ENCODE measurements at places on chromosomes 1 and 21.

GRCh38 chr1:173669491-173669941, at the start of gene ANKRD45:
ANKRD45 (minus strand) TSS chr1:173669851; CDS start chr1:173659418, 10,433 bp downstream.
- peak; percentile 7 for DNase-seq

GRCh38 chr1:165169028-165169427, 187.5 kb downstream of the LMX1A start:
- DNase-seq: no peak

GRCh38 chr1:183824291-183824690, 19.4 kb downstream of the RGL1 start:
- DNase-seq: no peak

DNA sequence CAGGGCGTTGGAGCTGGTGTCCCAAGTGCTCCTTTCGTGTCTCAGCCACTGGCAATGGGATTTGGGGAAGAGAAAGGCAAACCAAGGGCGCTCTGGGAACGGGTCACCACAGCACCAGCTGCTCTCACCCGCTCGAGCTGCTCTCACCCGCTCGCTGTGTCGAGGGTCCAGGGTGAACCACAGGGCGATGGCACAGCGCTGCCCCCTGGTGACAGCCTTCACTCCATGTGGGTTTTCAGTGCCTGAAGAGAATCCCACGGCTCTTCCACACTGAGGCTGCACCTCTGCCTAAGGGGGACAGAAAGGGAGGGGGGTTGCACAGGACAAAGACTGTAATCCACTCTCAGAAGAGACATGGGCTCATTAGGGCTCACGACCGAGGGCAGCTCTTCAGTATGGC, 7.1 kb upstream of the CLDN19 start:
- DNase-seq: peak; percentile 49

- no peak for DNase-seq
Measured at GRCh38 chr1:181643631-181644030, 160.3 kb downstream of the CACNA1E start.

GRCh38 chr1:16927256-16927655, 5.5 kb downstream of the CROCC start:
- no peak for DNase-seq

DNA sequence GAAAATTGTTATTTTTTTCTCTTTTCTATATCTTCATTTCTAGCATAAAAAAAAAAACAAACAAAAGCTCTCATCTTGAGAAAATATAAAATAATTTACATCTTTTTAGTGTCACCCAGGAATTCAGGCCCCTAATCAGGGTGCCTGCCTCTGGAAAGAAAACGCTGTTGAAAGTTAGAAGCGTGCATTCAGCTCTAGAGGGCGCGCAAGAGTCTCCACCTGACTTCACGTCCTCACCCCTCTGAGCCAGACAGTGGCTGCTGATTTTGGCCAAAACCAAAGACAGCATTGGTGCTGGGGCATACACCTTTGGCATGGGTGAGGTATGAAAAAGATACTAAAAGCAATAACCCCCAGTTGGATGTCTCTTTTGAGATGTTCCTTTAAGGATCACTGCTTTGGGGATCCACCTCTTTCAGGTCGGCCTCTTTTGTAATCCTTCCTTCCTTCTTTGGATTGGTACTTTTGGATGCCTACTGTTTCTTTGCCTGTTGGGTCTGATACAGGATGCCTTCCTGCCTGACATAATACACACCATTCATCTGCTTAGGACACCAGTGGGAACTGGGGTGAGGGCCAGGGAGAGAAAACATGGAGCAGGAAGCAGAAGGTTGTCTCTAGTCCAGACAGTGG, 77.6 kb upstream of the CHRM3 start:
- DNase-seq: peak; percentile 35

- peak; percentile 15 for DNase-seq
Measured at GRCh38 chr21:32940079-32941014, 85.4 kb upstream of the OLIG2 start.

DNA sequence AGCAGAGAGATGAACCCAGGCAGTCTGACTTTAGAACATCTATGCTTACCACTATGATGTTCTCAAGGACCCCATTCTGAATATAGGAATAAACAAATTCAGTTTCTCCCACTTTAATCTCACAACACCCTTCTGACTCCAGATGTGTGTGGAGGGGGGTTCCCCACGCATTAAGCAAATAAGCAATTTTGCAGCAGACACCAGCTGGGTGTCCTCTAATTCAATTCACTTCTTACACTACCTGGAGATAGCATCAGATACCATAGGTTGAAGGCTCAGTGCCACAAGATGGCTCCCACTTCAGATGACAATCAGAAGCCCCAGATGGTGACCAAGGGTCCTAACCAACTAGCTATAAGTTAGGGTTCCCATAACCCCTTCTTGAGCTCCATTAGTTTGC, 30.3 kb upstream of the CEP350 start:
- no peak for DNase-seq

- no peak for DNase-seq
Measured at GRCh38 chr1:43276673-43277072, 6.9 kb downstream of the TMEM125 start.

DNA sequence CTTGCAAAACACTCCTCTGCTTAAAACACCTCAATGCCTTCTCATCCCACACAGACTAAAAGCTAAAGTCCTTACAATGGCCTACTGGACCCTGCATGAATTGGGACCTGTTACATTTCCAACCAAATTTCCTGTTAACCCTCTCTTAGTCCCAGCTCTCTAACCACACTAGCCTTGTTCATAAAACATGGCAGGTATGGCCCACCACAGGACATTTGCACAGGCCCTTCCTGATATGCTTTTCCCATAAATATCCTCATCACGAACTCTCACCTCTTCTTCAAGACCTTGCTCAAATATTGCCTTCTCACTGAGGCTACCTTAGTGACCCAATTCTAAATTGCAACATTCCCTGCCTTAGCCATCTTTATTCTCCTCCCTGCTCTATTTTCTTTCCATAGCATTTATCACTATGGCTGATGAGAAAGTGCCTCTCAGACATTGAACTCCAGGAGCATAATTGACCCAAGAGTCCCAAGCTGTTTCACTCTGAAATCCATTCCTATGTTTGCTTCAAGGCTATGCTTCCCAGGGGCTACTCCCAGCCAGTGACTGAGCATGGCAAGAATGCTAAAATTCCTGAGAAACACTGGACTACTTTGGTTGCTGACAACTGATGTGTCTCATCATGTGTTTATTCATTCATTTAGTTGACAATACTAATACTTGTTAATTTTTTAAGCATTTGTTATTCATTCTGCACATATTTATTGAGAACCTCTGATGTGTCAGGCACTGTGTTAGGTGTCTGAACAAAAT, 2.7 kb upstream of the PALMD start:
- no peak for DNase-seq

DNA sequence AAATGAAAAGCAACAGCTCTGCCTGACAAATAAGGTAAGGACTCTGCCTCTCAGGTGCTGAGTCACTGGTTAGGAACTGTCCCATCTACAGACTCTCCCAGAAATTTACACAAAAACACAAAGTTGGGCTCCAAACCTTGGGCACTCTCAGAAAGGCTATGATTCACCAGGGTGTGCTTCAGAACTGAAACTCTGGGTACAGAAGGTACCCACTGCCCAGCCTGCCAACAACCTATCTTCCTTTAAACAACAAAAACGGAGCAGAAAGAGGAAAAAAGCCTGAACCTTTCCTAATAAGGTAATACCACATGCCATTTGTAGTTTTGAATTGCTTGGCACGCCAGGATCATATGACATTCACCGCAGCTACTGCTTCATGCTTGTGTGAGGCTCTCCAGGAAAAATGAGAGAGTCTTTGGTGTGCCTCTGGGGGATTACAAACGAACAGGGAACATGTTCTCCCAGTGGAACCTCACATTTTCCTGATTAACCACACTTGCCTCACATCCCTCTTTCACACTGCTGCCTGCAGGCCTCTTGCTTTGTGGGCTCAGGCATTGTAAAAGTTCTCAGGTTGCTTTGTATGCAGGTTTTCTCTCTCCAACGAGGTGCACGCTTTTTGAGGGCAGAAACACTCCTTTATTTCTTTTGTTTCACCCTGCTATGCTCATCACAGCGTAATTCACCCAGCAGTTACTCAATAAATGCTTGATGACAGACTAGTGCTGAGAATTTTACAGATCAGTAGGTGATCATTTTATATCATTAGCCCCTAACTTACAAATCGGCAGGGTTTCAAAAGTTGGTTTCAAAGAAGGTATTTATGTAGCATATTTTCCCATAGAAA, 65.1 kb downstream of the GADD45A start:
- DNase-seq: no peak

DNA sequence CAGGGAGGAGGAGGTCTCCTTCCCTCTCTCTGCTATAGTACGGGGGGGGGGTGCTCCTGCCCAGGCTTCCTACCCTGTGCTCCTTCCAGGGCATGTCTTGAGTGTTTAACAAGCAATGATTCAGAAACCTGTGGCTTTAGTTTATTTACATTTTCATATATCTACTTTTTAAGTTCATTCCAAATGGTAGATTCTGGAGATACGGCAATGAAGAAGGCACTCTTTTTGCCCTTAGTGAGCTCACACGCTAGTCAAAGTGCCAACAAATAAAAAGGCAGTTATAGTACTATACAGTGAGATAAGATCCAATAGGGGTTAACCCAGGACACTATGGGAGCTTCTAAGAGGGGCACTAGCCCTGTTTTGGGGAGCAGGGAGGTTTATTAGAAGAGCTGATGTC, 169.3 kb upstream of the CACNA1E start:
- no peak for DNase-seq

- DNase-seq: no peak
Measured at GRCh38 chr1:178411756-178412399, 84.9 kb downstream of the CLEC20A start.

- DNase-seq: no peak
Measured at GRCh38 chr1:170471398-170472053, 60.4 kb upstream of the GORAB start.

DNA sequence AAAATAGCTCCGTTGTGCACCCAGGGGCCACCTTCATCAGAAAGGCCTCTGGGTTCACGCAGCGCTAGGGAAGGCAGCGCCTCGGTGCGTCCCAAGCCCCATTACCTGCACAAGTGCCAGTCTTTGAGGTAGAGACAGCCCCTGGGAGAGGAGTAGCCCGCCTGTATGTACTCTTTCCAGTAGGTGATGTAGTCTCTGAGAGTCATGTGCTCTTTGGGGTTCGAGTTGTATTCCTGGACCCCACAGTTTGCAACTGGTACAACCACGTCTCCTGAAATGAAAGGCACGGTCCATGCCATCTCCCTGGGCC, 601 bp downstream of the JMJD4 start:
- peak; percentile 15 for DNase-seq

DNA sequence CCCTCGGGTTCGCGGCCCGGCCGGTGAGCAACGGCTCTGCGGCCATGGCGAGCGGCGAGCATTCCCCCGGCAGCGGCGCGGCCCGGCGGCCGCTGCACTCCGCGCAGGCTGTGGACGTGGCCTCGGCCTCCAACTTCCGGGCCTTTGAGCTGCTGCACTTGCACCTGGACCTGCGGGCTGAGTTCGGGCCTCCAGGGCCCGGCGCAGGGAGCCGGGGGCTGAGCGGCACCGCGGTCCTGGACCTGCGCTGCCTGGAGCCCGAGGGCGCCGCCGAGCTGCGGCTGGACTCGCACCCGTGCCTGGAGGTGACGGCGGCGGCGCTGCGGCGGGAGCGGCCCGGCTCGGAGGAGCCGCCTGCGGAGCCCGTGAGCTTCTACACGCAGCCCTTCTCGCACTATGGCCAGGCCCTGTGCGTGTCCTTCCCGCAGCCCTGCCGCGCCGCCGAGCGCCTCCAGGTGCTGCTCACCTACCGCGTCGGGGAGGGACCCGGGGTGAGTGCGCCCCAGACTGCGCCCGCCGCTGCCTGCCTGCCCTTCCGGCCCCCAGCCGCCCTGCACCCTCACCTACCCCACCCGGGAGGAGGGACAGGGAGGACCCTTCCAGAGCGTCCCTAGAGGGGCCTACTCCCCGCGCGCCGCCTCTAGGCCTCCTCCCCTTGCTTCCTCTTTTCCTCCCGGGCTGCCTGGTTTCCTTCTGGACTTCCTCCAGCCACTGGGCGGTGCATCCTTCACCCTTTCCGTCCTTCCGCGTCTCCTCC, at the start of gene RNPEP:
Gene RNPEP (plus strand): TSS at position 26 of the 757 bp plus-strand sequence. CDS start 19 bp downstream, at position 45.
- DNase-seq: peak; percentile 60

DNA sequence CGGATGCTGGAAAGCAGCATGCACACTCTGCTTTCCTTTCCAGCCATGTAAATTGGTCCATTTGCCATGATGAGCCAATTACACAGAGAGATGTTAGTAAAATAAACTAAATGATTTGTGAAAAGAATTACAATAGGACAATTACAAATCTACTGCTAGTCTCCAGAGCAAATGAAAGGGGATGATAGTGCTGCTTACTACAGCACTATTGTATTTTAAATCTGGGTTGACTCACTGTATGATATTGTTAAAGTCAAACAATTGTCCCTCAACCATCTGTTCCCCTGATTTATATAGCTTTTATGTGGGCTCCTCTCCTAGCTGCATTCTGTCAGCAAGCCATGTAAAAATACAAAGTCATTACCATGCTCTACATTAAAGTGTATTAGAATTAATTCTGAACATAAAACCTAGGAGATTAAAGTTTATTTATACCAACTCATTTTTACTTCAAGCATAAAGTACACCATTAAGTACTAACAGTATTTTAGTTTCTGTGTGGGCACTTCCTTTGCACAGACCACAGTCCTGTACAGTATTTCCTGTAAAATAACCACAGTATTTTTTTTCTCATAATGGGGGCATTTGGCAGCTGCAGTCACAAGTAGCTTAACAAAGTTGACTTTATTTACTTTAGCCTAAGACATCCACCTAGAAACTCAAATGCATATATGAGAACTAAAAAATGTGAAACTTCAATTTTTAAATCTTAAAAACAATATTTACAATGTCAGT, 135.8 kb downstream of the VAV3 start:
- DNase-seq: no peak

DNA sequence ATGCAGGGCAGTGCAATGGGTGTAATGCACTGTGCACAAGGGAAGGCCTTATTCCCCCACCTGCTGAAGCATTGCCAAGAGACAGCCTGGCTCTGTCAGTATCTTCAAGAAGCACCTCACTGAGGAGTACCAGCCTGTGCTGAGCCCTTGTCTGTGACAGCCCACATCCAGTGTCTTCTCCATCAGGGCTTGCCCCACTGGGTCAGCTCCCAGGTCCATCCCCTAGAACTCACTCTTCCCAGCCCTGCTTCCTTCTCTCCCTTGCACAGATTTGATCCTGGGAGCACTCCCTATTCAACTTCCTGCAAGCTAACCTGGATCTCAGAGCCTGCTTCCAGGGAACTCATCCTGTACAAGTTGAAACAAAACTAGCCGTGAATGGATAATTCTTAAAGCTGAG, 33.6 kb upstream of the IFNGR2 start:
- no peak for DNase-seq

GRCh38 chr1:74286414-74286813, 51.2 kb downstream of the TNNI3K start:
- no peak for DNase-seq

DNA sequence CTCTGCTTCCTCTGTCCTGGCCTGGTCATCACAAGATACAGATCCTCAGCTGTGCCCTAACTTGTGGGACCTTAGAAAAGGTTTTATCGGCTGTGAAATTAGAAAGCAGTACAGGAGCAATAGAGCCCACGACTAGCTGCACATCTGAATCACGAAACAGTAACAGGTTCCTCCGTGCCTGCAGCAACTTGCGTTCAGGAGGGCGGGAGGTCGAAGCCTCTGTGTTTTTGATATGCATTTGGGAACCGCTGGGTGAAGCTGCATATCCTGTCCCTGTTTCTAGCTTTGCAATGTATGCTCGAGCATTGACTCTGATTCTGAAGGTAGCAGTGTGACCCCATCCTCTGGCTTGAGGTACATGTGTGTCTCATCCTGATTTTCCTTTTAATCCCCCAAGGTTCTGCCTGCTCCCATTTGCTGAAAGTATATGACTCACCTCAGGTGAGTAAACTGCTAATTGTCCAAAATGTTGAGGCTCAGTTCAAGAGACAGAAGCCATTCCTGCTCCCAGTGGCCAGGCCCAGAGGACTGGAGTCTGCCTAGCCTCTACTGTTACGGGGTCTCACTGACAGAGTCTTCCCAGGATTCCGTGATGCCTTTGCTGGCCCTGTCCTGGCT, 44.3 kb downstream of the SCCPDH start:
- no peak for DNase-seq
